ENCODE measurements at places on chromosomes 16 and 17.

- no peak for DNase-seq
Observed at GRCh38 chr16:10408824-10409381, 23.0 kb downstream of the ATF7IP2 start.

DNA sequence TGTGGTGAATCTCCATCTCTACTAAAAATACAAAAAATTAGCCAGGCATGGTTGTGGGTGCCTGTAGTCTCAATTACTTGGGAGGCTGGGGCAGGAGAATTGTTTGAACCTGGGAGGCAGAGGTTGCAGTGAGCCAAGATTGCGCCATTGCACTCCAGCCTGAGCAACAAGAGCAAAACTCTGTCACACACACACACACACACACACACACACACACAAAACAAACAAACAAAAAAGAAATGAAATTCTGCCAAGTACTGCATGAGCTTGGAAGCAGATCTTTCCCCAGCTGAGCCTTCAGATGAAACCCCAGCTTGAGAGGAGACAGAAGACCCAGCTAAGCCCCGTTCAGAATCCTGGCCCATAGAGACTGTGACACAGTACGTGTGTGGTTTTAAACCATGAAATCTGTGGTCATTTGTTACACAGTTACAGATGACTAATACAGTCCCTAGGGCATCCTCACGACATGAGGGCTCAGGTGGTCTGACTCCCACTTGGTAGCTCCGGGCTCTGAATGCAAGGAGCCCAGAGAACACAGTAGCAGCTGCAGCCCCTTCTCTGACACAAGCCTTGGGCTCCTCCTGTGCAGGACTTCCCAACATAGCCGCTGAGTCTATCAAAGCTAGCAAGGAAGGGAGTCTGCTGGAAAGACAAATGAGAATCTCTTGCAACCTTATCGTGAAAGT lies 132.8 kb downstream of the SEC14L1 start:
- DNase-seq, result no peak

- no peak for DNase-seq
Observed at GRCh38 chr16:27291106-27291505, 22.5 kb upstream of the NSMCE1 start.

DNA sequence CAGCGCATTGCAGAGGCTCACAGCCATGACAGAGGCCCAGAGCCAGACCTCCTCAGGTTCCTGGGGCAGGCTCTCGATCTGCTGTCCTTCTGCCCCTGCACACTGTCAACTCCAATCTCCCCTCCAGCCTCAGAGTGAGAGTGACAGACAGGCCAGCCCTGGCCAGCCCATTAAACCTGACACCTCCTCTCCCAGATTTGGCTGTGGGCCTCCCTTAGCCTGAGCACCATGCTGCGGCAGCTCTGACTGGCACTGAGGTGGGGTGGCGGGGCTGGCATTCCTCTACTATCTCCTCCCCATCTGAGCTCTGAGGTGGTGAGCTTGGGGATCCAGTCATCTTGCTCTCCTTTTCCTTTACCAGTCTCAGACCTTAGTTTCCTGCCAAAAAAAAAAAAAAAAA lies 15.5 kb upstream of the C1QL1 start:
- no peak for DNase-seq

DNA sequence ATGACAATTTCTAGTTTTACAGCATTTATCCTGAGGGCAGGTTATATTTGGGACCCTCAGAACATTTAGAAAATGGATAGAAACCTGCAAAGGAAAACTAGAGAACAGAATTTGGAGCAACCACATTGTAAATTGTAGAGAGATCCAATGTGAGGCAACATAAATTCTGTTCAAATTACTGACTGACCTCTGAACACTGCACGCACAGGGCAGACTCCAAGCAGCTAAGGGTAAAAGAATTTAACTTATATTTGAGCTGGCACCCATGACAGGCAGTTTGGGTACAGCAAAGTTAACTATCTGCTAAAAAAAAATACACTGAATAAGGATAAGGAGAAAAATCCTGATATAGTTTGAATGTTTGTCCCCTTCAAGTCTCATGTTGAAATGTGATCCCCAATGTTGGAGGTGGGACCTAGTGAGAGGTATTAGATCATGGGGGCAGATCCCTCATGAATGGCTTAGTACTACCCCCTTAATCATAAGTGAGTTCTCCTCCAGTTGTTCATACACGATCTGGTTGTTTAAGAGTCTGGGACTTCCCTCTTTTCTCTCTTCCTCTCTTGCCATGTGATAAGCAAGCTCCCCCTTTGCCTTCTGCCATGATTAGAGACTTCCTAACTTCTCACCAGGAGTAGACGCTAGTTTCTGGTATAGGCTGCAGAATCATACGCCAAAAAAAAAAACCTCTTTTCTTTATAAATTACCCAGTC lies 75.7 kb downstream of the FBXL20 start:
- DNase-seq, result no peak

GRCh38 chr16:64132759-64133361 lies 989.0 kb downstream of the CDH11 start:
- DNase-seq, result no peak

DNA sequence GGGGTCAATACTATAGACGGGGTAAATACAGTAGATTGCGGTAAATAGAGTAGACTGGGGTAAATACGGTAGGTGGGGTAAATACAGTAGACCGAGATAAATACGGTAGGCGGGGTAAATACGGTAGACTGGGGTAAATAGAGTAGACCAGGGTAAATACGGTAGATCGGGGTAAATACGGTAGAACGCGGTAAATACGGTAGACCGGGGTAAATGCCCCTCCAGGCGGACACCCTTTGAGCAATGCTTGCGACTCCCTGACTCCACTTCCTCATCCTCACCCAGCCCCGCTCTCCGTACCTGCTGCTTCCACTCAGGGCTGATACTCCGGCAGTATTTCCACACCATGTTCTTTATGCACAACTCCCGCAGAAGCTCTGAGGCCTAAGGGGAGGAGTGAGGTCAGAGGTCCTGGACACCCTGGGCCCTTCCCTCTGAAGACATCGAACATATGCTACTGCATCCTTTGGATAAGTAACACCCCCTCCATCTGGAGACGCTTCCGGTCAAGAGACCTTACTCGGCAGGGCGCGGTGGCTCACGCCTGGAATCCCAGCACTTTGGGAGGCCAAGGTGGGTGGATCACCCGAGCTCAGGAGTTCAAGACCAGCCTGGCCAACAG lies 13.3 kb upstream of the CRK start:
- DNase-seq, result no peak

GRCh38 chr17:7844292-7845154 lies 10.3 kb upstream of the TMEM88 start:
- DNase-seq, result peak; percentile 85

GRCh38 chr16:5026664-5027063 lies 7.1 kb downstream of the NAGPA start:
- DNase-seq, result no peak

- DNase-seq, result no peak
Observed at GRCh38 chr16:727291-727977, 528 bp downstream of the HAGHL start.

GRCh38 chr17:10063730-10064241 lies 134.6 kb downstream of the GAS7 start:
- DNase-seq, result no peak

DNA sequence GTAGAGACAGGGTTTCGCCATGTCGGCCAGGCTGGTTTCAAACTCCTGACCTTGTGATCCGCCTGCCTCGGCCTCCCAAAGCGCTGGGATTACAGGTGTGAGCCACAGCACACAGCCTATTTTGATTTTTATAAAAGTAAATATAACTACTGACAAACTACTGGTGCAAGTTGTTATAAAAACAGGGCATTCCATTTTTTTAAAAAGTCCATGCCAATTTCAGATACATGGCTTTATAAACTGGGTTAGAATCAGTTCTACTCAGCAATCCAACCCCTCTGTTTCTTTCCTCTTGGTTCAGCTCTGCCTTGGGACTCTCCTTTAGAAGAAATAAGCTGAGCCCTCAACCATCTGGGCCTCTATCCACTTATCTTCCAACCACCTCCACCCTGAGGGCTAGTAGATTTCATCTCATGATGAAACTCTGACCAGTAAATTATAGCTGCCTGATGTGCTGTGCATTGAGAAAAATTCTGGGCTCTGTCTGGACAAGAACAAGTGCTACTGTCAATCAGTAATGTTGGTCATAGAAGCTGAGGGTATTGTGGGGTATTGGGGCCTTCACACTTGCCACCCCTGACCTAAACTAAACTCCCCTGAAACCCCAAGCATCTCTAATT lies 10.2 kb downstream of the RANBP10 start:
- no peak for DNase-seq

DNA sequence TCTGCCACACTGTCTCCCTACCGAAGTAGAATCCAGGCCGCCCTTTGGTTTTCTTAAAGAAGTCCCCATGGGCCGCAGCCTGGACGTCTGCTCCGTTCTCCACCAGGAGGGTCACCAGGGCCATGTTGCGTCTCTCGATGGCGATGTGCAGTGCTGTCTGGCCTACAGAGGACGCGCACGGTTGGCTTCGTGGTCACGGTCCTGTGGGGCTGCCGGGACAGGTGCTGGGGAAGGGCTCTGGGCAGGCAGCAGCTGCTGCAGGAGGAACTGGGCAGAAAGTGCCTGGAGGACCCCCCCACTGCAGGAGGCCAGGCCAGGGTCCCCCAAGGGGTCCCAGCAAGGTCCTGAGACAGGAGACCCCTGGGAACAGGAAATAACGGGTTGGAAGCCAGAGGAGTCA lies 19.0 kb downstream of the TRPV1 start:
- no peak for DNase-seq

DNA sequence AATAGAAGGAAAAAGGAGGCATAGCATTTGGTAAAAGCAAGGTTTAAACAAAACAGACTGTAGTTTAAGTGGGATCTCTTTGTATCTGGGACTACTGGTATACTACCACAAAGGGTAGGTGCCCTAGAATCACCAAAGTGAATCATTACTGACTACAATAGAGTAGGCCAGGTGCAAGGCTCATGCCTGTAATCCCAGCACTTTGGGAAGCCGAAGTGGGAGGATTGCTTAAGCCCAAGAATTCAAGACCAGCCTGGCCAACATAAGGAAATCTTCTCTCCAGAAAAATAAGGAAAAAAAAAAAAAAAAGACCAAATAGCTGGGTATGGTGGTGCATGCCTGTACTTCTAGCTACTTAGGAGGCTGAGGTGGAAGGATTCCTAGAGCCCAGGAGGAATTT lies 60.8 kb upstream of the CORO6 start:
- no peak for DNase-seq

GRCh38 chr17:73262676-73263642 lies 1.3 kb upstream of the CPSF4L start:
- no peak for DNase-seq

GRCh38 chr17:44779211-44780025 lies 20.6 kb downstream of the ADAM11 start:
- DNase-seq, result no peak

Data from GM12864 (cell line).